Islet precursor cell (in vitro differentiated cells): ENCODE measurements at places on chromosomes 2 and 18.
A peak's percentile ranks its signal among the peaks of the same experiment; 100 is the strongest.

DNA sequence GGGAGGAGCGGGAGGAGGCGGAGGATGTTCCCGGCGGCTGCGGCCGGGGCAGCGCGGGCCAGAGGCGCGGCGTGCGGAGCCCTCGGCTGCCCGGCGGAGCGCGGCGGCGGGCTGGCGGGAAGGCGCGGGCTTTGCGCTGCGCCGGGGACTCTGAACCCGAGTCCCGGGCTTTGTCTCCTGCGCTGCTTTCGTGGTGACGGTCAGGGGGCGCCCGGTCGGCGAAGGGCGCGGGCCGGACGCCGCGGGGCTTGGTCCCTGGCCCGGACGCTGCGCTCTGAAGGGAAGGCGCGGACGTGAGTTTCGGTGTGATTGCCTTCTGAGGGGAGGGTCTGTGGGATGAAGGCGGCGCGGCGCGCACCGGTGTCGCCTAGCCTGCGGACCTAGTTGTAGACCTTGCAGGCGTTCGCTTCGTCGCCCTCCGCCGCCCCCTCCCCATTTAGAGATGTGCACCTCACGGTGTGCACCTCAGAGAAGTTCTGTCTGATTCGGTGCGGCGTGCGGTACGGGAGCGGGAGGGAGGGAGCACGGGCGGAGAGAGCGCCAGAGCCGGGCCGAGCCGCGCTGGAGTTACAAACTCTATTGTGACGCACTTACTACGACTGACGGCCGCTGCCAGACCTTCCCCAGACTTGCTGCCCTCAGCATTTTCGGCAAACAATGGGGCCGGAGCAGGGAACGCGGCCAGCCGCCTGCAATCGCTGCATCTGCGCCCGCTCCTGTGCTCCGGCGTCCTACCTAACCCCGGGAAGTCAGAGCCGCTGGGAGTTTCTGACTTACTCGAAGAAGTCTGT, 2.1 kb downstream of the BCL2L11 start:
- DNase-seq = peak; percentile 91

DNA sequence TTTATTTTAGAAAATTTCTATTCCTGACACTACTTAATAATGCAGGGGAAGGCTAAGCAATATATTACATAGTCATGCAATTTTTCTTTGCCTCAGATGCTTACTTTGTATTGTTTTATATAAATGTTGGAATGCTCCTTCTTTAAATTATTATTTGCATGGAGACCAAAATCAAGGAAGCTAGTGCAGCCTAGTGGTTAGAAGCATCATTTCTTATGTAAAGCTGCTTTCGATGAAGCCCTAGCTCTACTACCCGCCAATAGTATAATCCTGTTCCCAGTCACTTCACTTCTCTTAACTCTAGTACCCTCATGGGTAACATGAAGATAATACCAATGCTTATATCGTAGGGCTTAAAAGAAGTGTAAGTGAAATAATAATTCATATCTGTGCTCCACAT, 198.9 kb downstream of the LRATD1 start:
- no peak for DNase-seq

- DNase-seq = no peak
Observed at GRCh38 chr2:45083175-45083574, 73.9 kb upstream of the SIX2 start.

DNA sequence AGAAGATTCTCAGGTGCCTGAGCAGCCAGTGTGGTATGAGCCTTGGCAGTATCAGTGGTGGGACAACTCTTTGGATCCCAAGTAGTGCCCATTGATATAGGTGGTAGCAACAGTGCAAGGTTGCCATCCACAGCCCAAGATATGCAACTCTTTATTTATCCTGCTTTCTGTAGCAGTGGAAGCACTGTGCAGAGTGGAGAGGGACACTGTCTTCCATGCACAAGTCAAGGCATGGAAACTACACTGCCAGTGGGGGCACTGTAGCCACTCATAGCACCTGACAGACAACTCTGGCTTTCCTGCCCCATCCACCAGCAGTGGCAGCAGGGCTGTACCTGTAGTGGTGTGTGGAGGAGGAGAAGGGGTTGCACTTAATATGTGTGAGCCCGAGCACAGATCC, 409.6 kb upstream of the TMEFF2 start:
- DNase-seq = peak; percentile 61

GRCh38 chr2:24959761-24960160, 12.0 kb downstream of the DNAJC27 start:
- no peak for DNase-seq

DNA sequence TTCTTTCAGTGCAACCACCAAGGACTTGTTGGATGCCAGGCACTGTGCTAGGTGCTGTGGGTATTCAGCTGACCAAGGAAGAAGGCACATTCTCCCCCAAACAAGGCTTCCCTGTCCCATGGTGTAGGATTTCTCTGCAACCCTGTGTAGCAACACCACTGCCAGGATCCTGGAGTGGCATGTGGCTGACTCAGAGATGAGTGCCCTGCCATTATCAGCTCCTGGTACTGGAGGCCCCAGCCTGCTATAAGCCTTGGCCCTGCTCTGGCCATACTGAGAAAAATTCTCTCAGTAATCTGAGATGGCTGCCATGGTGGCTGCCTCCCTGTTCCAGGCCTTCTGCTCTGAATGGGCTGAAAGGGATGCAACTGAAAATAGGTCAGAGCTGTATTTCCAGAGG, 4.3 kb downstream of the SMYD5 start:
- no peak for DNase-seq

DNA sequence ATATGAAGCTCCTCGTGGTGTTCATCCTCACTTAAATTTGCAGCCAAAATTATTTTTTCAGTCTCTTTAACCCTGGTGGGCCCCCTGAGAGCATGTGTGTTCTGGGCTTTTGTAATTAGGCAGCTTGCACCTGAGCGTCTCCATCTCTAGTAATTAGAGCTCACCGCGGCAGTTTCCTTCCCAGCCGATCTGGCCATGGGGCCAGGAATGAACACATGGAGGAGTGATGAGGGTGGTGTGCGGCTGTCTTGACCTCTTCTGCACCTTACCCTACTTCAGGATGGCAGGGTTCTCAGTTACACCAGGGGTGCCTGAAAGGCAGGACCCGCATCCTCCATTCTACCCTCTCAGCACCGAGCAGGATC, 98.5 kb downstream of the AFF3 start:
- no peak for DNase-seq

DNA sequence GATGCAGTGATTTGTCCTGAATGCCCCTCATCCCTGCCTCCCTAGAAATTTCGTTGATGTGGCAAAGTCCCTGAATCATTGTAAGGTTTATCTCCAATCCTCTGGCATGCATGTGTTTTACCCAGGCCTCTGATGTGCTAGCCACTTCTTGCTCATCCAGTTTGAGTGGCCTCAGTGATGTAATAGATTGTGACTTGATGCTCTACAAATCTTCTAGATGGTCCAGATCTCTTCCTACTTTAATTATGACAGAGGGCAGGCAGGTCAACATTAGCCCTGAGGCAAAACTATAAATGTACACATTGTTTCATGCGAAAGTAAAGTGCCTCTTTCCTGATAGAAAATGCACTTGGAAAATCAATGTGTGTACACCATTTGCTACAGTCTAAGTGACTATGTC, 54.5 kb downstream of the LONRF2 start:
- DNase-seq = no peak
